ENCODE measurements at places on chromosomes 12 and 14.

GRCh38 chr14:98133806-98134205, 1138.2 kb downstream of the BCL11B start:
- no peak for DNase-seq

DNA sequence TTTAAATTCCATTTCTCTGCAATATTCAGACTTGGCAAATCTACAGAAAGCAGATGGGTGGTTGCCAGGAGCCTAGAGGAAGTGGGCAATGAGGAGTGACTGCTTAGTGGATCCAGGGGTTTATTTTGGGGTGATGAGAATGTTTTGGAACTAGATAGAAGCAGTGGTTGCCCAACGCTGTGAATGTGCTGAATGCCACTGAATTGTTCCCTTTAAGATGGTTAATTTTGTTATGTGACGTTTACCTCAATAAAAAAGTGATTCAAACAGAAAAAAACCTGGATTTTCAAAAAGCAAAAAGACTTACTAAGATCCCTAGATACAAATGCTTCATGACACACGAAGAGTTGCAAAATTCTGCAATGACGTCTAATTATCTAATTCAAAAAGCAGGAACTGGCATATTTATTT, 34.2 kb downstream of the DAO start:
- DNase-seq = no peak

GRCh38 chr12:120439646-120440247, 1.8 kb downstream of the COX6A1 start:
- peak; percentile 67 for DNase-seq

DNA sequence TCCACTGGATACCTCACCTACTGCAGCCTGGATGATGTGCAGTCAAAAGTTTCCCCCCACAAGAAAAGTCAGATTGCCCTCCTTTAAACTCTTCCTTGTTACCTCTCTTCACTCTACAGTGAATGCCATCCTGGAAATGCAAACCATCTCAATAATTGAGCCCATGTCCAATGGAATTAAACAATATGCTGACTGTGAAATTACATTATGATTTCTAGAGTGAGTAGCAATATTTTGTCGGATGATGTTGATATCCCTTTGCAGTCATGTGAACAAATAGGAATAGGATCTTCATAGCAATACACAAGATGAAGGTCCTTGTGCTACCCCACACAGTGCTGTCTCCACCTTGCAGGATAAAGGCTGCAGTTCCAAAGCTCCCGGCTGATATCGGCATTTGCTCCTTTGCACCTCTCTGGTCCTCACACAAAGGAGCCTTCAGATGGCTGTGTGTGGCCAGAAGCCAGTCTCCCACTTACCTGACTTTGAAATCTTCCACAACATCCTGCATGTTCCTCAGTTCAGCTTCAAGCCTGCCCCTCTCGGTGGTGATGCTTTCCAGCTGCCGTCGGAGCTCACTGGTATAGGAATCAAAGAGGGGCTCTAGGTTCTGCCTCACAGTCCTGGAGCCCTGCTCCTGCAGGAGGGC, 1.5 kb downstream of the KRT75 start:
- no peak for DNase-seq

- DNase-seq = no peak
These were observed 43.2 kb upstream of the BMAL2 start for GRCh38 chr12:27289414-27289813.

DNA sequence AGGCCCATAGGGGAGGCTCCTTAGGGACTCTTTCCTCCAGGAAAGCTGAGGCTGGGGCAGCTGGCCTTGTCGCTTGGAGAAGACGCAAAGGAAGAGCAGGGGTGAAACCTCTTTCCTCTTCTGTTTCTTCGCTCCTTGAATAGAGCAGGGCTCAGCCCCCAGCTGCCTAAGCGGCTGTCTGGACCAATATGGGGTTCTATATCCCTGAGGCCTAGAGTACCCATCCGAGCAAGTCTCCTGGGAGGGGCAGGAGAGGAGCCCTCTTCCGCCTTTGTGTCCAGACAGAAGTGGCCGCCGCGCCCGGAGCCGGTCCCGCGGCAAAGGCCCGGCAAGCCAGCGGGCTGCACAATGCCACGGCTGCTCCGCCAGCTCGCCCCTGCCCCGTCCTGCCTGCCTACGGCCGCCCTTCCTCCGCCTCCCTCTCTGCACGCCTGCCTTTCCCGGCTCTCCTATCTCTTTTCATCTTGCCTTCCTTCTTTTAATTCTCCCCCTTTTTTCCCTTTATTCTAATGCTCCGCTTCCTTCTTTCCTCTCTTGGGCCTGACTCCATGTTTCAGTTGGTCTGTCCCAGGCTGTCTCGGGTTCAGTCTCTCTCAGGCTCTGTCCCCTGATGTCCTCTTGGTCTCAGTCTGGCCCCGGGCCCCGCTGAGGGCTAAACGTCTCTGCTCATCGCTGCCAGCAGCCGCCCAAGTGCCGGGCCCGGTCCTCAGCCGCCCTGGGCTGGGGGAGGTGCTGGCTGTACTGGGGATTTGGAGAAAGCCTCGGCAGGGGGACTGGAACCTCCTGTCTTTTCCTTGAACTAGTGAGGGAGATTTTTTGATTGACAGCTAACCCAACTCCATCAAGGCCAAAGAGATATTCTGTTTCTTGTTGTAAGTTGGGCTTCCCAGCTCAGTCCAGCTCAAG, 2.5 kb upstream of the HOXC9 start:
- DNase-seq = no peak

DNA sequence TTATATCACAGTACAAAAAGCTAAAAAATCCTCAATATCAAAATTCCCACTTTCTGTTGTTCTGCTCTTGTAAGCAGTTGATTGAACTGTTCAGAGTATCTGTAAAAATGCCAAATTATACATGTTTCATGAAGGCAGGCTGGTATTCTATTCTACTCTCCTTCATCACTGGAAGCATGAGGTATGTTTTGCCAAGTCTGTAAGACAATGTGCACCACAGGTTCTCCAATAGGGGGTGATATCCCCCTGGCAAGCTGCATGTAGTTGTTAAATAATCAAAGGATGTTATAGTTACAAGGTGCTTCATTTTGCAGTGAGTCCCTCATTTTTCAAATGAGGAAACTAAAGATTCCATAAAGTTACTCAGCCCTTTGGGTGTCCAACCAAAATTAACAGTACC, 15.1 kb upstream of the NEK9 start:
- DNase-seq = no peak

GRCh38 chr12:75479963-75480461, 543 bp upstream of the GLIPR1 start:
- DNase-seq = no peak

DNA sequence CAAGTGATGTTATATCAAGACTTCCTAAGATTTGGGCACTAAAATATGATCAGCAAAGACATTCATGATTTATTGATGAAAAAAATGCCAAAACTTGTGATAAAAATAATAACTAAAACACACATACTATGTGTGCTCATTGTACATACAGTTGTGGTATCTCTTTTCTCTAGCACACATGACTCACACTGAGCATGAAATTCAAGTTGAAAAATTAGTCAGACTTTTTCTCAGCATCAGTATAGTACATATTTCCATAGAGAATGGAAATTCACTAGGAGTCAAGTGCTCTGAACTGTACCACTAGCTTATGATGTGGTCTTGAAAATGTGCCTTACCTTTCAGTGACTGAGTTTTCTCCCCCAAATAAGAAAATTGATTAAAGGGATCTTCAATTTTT, 471.8 kb upstream of the FLRT2 start:
- no peak for DNase-seq

- no peak for DNase-seq
These were observed 18.1 kb downstream of the MEG3 start for GRCh38 chr14:100844082-100844408.

- no peak for DNase-seq
These were observed 788 bp downstream of the SFSWAP start for GRCh38 chr12:131711551-131712205.

- DNase-seq = no peak
These were observed 4.5 kb upstream of the TMEM233 start for GRCh38 chr12:119589097-119589496.

DNA sequence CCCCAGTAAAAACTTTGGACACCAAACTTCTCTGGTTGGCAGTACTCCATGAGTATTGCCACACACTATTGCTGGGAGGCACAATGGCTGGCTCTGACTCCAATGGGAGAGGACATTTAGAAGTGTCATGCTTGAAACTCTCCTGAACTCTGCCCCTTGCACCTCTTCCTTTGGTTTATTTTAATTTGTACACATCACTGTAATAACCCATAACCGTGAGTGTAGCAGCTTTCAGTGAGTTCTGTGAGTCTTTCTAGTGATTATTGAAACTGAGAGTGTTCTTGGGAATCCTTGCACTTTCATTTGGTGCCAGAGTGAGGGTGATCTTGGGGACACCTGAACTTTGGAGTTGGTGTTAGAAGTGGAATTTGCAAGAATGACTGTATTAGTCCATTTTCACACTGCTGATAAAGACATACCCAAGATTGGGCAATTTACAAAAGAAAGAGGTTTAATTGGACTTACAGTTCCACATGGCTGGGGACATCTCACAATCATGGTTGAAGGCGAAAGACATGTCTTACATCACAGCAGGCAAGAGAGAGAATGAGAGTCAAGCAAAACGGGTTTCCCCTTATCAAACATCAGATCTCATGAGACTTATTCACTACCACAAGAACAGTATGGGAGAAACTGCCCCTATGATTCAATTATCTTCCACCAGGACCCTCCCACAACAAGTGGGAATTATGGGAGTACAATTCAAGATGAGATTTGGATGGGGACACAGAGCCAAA, 41.3 kb upstream of the CEP83 start:
- DNase-seq = no peak

- no peak for DNase-seq
These were observed 1.2 kb downstream of the LPCAT3 start for GRCh38 chr12:7016958-7017571.

- DNase-seq = no peak
These were observed 1.9 kb downstream of the CCNB1IP1 start for GRCh38 chr14:20331053-20331613.

DNA sequence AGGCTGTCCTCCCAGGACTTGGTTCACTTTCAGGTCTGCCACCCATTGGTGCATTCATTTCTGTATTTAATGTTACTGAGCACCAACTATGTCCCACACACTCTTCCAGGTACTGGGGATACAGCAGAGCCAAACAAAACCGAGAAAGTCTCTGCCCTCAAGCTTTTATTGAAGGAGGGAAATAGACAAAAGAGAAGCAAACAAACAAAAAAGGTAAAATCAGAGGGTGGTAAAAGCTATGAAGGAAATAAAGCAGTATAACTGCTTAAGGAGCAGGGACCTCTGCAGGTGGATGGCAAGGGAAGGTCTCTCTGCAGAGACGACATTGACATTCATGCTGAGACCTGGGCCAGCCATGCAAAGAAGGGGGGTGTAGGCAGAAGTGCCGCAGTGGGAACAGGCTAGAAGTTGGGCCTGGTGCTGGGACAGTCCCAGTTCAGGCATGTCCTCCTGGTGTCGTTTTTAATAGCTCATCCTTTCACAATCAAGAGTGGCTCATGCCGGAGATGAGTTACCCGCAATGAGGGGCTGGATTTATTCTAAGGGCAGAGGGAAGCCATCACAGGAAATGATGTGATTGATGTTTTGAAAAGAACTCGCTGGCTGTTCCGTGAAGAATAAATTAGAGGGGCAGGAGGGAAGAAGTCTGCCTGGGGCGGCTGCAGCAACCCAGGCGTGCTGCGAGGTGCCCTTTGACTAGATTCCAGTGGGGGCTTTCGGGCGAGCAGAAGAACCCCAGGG, 72.8 kb downstream of the IRF2BPL start:
- DNase-seq = no peak
